ENCODE measurements at places on chromosomes 5 and 9. TPM values are rescaled to one million over a fixed set of nuclear protein-coding genes. Genes with fewer than 3 reads are reported as not detected.

DNA sequence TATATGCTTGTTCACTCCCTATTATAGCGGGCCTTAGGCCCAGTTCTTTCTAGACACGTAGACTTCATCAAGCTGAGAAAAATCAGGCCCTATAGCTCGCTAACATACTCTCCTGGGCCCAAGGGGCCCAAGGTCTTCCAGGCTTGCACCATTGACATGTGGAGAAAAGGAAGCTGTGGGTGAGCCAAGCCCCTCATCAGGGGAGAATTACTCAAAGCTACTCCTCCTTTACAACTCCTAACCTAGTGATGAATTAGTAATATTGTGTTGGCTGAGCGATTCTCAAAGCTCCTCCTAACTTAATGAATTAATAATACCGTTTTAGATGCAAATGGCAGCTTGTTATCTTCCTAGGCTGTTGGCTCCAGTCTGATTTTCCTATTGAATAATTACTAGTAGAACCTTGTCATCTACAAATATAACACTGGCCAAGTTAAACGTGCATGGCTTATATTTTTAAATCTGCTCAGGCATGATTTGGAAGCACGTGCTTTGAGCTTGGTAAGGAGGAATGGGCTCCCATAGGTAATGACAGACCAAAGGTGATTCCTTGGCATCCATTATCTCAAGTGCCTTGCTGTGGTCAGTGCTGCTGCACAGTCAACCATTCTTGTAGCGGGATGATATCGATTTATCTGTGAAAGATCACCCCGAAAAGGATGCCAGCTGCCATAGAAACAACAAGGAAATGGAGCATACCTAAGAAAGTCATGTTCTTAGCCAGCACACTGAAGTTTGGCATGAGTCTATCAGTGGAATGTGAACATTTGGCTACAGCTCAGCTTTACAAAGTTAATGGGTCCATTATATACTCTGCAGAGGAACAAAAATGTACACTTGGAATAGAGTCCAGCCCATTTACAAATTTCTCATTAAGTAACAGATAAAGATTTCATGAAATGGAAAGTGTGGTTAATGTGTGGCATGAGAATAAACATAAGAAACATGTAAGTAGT, 23.8 kb downstream of the LVRN start:
- DNase-seq: no peak

DNA sequence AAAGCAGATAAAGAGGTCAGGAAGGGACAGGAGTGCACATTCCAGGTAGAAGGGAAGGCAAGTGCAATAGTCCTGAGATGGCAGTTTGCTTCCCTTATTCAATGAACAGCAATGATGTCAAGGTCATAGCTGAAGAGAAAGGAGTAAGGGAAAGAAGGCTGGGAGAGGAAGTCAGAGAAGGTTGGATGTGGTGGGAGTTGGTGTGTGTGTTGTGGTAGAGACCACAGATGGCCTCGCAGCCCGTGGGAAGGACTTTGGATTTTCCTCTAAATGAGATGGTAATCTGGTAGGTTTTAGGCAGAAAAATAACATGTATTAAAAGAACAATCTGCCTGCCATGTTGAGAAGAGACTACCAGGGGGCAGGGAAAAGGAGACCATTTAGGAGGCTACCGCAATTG, 25.1 kb upstream of the LPAR1 start:
- no peak for DNase-seq

- no peak for DNase-seq
Observed at GRCh38 chr5:64978546-64978945, 209.8 kb downstream of the CWC27 start.

ANKDD1B gene
- total RNA-seq: not detected

DNA sequence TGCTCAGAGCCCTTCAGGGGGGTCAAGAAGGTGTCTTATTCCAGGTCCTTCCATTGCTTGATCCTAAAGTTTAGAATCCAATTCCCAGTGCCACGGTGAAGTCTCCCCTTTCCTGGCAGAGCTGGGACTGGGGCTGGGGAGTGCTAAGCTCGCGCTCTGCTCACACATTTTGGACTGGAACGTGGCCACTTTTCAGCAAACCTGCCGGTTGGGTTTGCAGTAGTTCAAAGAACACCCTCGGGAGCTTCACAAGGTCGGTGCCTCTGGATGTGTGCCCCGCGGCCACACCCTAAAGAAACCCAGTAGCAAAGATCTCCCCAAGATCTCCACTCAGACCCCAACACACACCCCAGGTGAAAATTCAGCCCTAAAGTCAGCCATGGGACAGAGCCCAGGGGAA, at the start of gene C9orf152:
Gene C9orf152, minus strand, starts transcription at position 129 of the 400 bp plus-strand sequence. CDS start 580 bp downstream, outside the sequence.
- DNase-seq: no peak

DNA sequence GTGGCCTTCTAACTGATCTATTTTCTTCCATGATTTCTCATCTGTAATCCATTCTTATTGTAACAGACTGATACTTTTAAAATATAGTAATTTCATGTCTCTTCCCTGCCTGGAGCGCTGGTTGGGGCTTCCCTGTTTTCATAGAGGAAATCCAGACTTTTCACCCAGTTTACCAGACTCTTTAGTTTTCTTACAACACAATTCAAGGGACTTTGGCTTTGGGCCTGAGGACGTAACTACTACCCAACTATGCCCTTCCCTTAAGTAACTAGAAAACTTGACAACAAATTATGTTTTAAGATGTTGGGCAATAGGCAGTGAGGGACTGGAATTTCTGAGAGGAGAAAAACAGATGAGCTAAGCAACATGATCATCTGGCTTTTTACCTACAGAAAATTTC, 289.6 kb downstream of the FGF10 start:
- no peak for DNase-seq

SMAD5 gene
- 12.5 TPM for total RNA-seq

GRCh38 chr5:6712577-6713273, 507 bp upstream of the TENT4A start:
- DNase-seq: peak; percentile 95

GRCh38 chr5:139642213-139642612, 5.9 kb upstream of the CXXC5 start:
- no peak for DNase-seq

IFNA21 gene
- total RNA-seq: not detected
